Skeletal muscle cell (primary cell): ENCODE measurements at places on chromosomes 3 and 15.
A peak's percentile ranks its signal among the peaks of the same experiment; 100 is the strongest.

GRCh38 chr15:28977377-28978010 lies 91.7 kb downstream of the APBA2 start:
- DNase-seq = peak; percentile 90

DNA sequence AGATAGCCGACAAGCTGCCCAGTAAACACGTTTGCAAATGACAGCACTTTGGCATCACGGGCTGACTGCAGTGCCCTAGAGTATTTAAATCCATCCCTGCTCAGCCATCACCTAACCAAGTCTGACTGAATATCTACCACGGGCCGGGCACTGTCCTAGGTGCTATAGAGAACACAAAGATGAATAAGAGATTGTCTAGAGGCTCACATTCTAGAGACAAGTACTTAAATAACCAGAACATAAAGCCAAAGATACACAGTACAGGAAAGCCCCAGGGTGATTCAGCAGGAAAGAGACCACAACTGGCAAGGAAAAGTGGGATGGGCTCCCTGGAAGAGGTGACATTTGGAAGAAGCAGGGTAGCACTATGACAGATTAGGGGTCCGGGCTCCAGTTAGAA lies 103.5 kb downstream of the MYLK start:
- no peak for DNase-seq

GRCh38 chr15:68430471-68431036 lies 1.4 kb downstream of the ITGA11 start:
- no peak for DNase-seq

DNA sequence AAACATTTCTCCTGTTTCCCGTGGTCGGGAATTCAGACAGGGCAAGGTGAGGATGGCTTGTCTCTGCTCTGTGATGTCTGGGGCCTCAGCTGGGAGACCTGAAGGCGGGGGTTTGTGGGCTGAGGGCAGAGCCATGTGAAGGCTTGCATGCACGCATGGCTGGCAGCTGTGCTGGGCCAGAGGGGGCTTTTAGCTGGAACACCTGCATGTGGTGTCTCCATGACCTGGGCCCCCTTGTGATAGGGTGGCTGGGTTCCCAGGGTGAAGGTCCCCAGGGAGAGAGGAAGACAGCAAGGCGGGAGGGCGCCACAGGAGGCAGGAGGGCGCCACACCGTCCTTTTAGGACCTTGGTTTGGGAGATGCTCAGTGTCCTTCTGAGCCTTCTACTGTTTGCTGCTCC lies 101.6 kb upstream of the PRR23E start:
- no peak for DNase-seq
